ENCODE measurements at places on chromosomes 13 and 19.

GRCh38 chr13:48446464-48446863, 33.6 kb upstream of the LPAR6 start:
- H3K27ac ChIP-seq: no peak overlapping the region
- no peaks in the 10 kb centered on the region for H3K36me3 ChIP-seq
- no peaks in the 10 kb centered on the region for H3K4me1 ChIP-seq
- no peak overlapping the region for H3K4me3 ChIP-seq
- H3K27me3 ChIP-seq: no peaks in the 10 kb centered on the region

DNA sequence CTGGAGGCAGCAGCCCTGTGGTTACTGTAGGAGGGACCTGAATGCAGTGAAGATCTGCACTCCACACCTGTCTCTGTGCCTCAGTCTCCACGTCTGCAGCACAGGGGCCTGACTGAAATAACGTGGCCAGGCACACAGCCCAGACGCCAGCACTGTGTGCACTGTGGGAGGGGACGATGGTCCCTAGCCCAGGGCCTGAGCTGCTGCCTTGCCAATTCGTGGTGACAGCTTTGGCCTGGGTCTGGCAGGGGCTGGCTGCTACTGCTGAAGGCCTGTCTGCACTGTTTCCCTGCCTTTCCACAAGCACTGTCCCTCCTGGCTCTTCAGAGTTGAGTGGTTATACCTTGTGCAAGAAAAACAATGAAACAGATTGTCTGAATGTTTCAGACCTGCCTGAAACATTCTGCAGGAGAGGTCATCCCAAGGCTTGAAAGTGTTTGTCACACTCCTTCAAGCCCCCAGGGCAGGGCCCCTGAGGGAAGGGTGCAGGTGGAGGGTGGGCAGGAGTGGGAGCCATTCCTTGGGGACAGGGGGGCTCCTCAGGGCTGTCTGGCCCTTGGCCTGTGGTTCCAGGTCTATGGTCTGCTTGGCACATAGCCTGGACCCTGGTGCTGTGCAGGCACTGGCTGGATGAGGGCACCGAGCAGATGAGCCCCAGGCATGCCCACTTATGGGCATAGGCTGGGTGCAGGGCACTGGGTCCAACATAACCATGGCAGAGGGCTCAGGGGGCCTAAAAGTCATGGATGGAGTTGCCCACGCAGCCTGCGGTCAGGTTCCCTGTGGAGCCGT, 38.7 kb upstream of the LDLR start:
- H3K27me3 ChIP-seq: no peaks in the 10 kb centered on the region
- no peak overlapping the region for H3K4me3 ChIP-seq
- no peaks in the 10 kb centered on the region for H3K4me1 ChIP-seq
- H3K27ac ChIP-seq: no peak overlapping the region

DNA sequence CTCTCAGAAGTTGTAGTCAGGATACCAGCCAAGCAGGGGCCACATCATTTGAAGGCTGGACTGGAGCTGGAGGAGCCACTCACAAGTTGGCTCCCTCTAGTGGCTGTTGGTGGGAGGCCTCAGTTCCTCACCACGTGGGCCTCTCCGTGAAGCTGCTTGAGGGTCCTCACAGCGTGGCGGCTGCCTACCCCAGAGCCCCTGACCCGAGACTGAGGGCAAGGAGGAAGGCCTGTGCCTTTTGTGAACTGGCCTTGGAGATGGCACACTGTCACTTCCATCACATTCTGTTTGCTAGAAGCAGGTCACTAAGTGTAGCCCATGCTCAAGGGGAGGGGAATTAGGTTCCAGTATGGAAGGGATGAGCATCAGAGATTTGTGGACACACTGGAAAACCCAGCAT, 14.6 kb downstream of the GNA11 start:
- H3K4me1 ChIP-seq: 0 out of 2 replicates have a peak, but pooled peaks cover 4% of the 10 kb centered on the region
- H3K27me3 ChIP-seq: no peaks in the 10 kb centered on the region
- H3K36me3 ChIP-seq: no peaks in the 10 kb centered on the region
- no peak overlapping the region for H3K4me3 ChIP-seq
- no peak overlapping the region for H3K27ac ChIP-seq
- peak; percentile 92 for DNase-seq

DNA sequence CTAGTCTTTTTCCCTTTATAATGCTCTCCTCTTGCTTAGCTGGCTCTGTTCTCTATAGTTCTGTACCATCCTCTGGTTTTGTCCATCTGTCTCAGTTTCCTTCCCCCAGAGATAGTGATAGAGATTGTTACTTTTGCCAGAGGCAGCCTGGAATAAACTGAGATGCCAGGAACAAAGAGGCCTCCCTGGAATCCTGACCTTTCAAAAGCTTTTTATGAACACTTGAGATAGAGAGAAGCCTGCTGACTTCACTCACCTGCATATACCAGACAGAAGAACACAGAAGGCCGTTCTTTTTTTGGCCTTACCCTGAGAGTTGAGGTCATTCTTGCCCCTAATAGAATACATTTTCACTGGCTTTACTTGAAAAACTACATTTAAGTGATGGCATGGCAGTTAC, 150.2 kb downstream of the LHFPL6 start:
- no peak overlapping the region for H3K4me3 ChIP-seq
- peaks cover 8% of the 10 kb centered on the region for H3K4me1 ChIP-seq
- no peaks in the 10 kb centered on the region for H3K36me3 ChIP-seq
- H3K27ac ChIP-seq: no peak overlapping the region
- no peaks in the 10 kb centered on the region for H3K27me3 ChIP-seq

- H3K36me3 ChIP-seq: no peaks in the 10 kb centered on the region
- DNase-seq: no peak
- H3K27ac ChIP-seq: no peak overlapping the region
- no peaks in the 10 kb centered on the region for H3K4me1 ChIP-seq
- H3K4me3 ChIP-seq: no peak overlapping the region
These were observed 7.8 kb downstream of the CPB2 start for GRCh38 chr13:46097015-46097414.

- no peak for DNase-seq
- no peak overlapping the region for H3K27ac ChIP-seq
- H3K4me3 ChIP-seq: no peak overlapping the region
- no peaks in the 10 kb centered on the region for H3K36me3 ChIP-seq
- H3K27me3 ChIP-seq: no peaks in the 10 kb centered on the region
These were observed 10.8 kb downstream of the DIAPH3 start for GRCh38 chr13:60152904-60153303.

GRCh38 chr13:91046715-91047327, 300.7 kb upstream of the MIR17HG start:
- no peaks in the 10 kb centered on the region for H3K4me1 ChIP-seq
- no peaks in the 10 kb centered on the region for H3K27me3 ChIP-seq
- no peak overlapping the region for H3K27ac ChIP-seq
- DNase-seq: peak; percentile 12
- H3K4me3 ChIP-seq: no peak overlapping the region

- H3K4me3 ChIP-seq: no peak overlapping the region
- no peaks in the 10 kb centered on the region for H3K4me1 ChIP-seq
- H3K27me3 ChIP-seq: no peaks in the 10 kb centered on the region
- peak; percentile 52 for DNase-seq
- no peaks in the 10 kb centered on the region for H3K36me3 ChIP-seq
- no peak overlapping the region for H3K27ac ChIP-seq
These were observed 37.0 kb upstream of the CCNA1 start for GRCh38 chr13:36395280-36395679.

DNA sequence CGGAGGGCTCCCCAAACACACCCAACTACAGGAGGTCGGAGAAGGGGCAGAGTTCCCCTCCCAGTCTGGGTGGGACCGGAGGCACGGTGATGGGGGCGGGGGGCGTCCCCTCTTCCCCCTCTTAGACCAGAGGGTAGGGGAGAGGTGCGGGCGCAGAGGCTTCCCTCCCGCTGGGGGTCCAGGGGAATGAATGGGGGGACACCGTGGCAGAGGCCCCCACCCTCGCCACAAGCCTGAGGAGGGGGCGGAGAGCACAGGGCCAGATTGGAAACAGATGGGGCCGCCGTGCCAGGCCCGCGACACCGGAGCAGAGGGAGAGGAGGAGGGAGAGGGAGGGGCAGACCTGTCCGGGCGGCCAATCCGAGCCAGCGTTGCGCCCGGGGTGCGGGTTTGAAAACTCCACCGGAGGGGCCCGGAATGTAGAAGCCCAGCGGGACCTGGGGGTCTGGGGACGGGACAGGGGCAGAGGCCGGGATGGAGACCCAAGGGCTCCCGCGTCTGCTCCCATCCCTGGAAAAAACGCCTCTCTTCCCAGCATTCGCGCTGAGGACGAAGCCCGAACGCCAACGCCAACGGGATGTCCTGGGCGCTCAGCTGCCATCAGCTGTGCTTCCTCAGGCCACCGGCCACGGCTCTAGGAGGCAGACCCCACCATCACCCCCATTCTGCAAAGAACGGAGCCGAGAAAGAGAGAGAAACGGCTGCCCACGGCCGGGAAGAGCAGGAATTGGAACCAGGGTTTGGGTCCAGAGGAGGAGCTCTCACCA, 46.8 kb downstream of the PTPRS start:
- H3K36me3 ChIP-seq: no peaks in the 10 kb centered on the region
- H3K4me1 ChIP-seq: peaks cover 19% of the 10 kb centered on the region
- peak overlapping the region; percentile 91 for H3K27ac ChIP-seq
- no peaks in the 10 kb centered on the region for H3K27me3 ChIP-seq
- DNase-seq: peak; percentile 84

GRCh38 chr13:95570016-95570415, 17.5 kb downstream of the CLDN10 start:
- H3K27me3 ChIP-seq: no peaks in the 10 kb centered on the region
- H3K36me3 ChIP-seq: no peaks in the 10 kb centered on the region
- no peak overlapping the region for H3K27ac ChIP-seq

- no peak for DNase-seq
- H3K36me3 ChIP-seq: no peaks in the 10 kb centered on the region
- no peaks in the 10 kb centered on the region for H3K27me3 ChIP-seq
- no peak overlapping the region for H3K4me3 ChIP-seq
- no peak overlapping the region for H3K27ac ChIP-seq
- peaks cover 6% of the 10 kb centered on the region for H3K4me1 ChIP-seq
These were observed 4.6 kb upstream of the ITGBL1 start for GRCh38 chr13:101447852-101448251.

DNA sequence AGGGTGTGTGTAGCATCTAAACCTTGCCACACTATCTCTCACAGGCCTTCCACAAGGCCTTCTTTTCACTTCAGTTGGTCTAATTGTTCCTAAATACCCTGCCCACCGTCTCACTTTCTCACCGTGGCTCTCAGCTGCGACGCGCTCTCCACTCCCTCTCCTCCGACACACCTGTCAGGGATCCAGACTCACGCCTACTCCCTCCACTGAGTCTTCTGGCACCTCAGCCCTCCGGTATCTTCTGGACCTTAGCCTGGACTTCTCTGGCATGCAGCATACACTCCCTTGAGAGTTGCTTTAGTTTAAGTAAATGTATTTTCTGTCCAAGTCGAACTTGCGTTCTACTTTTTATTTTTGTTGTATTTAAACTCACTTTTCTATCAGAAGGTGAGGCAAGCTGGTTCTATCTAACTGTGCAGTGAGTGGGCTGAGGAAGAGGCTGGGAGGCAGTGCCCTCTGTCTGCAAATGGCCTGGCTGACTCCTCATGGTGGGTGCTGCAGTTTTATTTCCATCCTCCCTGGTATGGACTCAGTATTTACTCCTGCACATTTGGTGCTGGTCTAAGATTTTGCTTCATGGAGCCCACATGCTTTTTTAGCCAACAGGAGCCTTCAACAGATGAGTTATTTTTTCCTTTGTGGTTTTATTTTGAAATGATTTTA, 28.5 kb upstream of the ARGLU1 start:
- H3K4me1 ChIP-seq: no peaks in the 10 kb centered on the region
- H3K27ac ChIP-seq: no peak overlapping the region
- H3K27me3 ChIP-seq: no peaks in the 10 kb centered on the region
- no peak for DNase-seq

DNA sequence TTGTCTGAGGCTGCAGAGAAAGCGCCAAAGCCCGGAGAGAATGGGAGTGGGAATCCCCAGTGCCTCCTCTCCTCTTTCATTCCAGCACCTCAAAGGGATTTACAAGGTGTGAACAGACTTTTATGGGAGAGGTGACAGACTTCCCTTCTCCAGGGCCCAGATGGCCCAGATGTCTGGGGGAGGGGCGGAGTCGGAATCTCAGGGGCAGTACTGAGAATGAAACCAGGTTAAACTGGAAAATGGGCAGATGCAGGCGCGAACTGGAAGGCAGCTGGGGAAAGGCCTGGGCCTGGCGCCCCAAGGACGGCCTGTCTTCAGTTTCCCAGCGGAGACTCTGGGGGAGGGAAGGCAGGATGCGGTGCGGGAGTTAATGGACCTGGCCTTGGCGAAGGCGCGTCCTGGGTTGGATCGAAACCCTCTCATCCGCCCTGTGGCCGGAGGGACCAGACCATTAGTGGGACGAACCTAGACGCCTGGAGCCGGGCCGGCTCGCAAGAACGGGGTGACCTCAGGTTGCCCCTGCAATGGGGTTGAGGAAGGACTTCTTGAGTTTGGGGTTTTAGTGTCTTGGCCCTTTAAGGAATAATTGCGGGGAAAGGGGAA, 592 bp upstream of the TRIP10 start:
- H3K27ac ChIP-seq: peak overlapping the region; percentile 95
- peak; percentile 67 for DNase-seq
- no peaks in the 10 kb centered on the region for H3K27me3 ChIP-seq
- peaks cover 36% of the 10 kb centered on the region for H3K4me1 ChIP-seq

DNA sequence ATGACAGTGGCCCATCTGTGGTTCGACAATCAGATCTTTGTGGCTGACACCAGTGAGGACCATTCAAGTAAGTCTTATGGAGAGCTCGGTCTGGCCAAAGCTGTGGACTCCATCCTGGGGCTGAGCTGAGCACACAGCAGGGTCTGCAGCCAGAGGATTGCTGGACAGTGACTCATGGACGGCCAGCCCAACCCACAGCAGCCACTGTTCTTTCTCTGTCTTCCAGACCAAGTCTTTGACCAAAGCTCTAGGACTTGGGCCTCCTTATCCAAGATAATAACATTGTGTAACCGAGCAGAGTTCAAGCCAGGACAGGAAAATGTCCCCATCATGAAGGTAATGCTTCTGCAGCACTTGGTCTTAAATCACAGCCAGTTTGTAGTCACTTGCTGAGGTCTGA, 12.4 kb downstream of the ATP12A start:
- H3K4me1 ChIP-seq: no peaks in the 10 kb centered on the region
- no peak overlapping the region for H3K4me3 ChIP-seq
- DNase-seq: no peak
- H3K27me3 ChIP-seq: no peaks in the 10 kb centered on the region
- H3K36me3 ChIP-seq: no peaks in the 10 kb centered on the region

DNA sequence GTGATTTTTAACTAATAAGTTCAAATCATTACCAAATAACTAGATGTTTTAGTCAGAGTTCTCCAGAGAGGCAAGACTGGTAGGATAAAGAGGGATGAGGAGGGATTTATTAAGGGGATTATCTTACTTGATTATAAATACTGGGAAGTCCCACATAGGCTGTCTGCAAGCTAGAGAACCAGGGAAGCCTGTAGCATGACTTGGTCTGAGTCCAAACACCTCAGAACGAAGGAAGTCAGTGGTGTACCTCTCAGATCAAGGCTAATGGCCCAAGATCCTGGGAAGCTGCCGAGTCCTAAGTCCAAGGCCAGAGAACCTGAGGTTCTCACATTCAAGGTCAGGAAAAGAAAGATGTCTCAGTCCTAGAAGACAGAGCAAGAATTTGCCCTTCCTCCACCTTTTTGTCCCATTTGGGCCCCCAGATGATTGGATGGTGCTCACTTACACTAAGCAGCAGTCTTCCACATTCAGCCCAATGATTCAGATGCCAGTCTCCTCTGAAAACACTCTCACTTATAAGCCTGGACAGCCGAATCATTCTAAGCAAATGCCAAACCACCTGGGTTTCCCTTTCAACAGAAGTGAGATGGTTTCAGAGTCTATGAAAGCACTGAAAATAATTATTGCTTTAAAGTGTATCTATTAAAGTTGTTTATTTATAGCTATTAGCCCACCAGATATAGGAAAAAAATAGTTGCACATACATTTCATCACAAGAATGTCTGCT, 1599.2 kb downstream of the OLFM4 start:
- H3K27ac ChIP-seq: no peak overlapping the region
- H3K27me3 ChIP-seq: no peaks in the 10 kb centered on the region
- H3K4me3 ChIP-seq: no peak overlapping the region
- no peak for DNase-seq

All from GM23338 (cell line).